ENCODE measurements at places on chromosomes 2 and 18.
A peak's percentile ranks its signal among the peaks of the same experiment; 100 is the strongest.

GRCh38 chr2:128545085-128545484, 226.4 kb upstream of the HS6ST1 start:
- DNase-seq, result no peak

- no peak for DNase-seq
These were observed 47.8 kb downstream of the TRAPPC12 start for GRCh38 chr2:3427272-3427671.

- DNase-seq, result no peak
These were observed 49.7 kb upstream of the AGAP1 start for GRCh38 chr2:235444101-235444597.

- no peak for DNase-seq
These were observed 6.3 kb downstream of the CTAGE1 start for GRCh38 chr18:22411446-22411845.

DNA sequence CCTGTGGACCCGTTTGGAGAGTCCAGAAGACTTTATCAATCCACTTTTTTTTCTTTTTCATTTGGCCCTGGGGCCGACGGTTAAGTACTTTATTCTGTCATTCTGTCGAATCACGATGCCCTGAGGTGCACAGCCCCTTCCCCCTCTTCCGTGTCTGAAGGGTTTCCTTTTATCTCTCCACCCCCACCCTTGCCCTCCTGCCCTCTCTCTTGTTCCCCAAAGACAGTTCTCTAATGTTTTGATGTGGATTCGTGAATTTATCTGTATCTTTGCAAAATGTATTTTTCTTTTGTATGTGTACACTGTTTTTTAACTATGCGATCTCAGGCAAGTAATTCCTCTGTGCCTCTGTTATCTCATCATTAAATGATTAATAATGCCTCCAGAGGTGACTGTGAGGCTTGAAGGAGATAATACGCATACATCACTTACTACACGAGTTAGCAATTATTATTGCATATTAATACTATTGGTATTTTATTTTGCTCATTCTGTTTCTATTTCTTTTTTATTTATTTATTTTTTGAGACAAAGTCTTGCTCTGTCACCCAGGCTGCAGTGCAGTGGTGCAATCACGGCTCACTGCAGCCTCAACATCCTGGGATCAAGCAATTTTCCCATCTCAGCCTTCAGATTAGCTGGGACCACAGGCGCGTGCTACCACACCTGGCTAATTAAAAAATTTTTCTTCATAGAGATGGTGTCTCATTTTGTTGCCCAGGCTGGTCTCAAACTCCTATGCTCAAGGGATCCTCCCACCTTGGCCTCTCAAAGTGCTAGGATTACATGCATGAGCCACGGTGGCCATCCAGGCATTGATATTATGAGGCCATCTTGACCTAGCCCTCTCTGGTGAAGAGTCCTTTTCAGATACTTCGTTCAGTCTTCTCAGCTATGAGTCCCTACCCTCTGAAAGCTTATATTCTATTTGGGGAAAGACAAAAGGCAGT, 1.4 kb upstream of the CASP8 start:
- no peak for DNase-seq

DNA sequence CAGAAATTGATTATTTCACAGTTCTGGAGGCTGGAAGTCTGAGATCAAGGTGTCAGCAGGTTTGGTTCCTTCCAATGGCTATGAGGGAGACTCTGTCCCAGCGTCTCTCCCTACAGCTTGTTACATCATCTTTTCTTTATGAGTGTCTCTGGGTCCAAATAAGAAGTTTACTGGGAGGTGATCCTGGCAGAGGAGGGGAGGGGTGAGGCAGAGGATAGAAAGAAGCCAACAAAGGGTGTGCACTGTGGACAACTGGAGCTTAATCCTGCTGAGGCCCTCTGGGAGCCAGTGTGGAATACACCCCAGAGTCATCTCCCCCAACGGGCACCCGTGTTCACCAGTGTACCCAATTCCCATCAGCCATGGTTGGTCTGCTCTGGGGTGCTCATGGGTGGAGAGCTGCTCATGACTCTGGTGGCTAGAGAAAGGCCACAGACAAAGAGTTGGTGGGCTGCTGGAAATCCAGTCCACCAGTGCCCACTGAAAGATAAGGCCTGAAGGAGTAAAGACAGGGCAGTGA, 57.5 kb upstream of the CTLA4 start:
- DNase-seq, result no peak

DNA sequence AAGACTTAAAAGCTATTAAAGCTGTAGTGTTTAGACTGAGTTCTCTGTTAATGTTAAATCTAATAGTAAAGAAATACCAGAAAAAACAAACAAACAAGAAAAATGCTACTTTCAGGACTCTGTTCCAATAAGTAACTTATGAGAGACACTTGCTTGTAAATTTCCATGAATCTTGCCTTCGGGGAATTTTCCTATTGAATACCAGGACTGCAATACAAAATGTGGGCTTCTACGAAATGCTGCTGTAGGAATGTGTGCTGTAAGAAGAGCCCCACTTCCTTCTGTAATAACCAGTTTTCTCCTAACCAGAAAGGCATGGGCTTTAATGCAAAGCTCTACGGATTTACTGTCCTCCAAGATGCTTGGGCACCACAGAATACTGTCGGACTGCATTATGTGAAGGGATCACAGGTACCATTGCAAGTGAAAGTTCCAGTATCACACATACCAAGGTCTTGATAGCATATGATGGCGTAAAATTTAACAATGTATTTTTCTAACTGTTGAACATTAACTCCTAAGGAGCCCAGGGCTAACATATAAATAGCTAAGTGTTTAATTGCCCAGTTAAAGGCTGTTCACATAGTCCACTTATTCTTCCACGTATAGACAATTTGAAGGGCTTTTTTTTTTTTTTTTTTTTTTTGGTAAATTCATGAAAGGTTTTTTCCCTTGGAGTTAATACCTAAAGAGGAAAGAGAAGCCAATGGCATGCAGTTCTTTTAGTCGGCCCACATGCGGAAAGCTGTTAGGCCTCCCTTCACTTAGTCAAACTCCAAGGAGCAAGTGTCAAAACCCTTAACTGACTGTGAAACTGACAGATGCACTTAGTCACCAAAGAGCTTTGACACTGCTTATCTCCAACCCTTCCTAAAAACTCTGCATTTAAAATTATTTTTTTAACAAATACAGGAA, 564.0 kb upstream of the POU3F3 start:
- no peak for DNase-seq

DNA sequence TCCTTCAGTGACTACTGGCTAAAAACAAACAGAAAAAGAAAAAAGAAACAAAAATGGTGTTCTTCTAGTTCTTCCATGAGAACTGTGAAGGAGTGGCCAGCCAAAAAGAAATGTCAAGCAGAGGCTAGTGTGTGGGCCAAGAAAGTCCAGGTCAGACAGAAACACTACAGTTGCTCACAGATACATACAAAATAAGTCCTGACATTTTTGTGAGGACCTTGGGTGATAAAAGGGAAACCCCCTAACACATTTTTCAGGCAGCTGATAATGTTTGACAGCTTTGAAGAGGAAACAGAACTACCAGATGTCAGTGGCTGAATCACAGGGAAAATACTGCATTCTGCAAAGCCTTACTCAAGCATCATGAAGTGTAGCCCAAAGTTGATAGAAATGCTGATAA, 28.1 kb downstream of the ARHGAP25 start:
- DNase-seq, result no peak

DNA sequence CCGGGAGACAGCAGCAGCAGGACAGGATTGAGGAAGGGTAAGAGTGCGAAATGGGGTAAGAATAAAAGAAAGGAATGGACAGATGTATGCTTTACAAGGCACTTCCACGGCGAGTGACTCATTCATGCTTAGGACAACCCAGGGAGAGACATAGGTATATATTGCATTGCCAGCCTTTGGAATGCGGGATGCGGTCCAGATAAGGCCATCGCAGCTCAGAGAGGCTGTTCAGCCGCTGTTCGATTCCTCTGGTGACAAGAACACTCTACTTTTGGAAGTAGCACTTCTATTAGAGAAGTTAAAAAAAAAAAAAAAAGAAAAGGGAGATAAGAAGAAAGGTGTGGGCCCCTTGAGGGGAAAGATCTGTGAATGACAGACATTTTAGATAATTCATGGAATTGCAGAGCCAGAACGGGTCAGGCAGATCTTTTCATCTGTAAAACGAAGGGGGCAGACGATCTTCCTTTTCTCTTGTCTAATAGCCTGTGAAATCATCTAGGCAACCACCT, 819 bp upstream of the NCOA1 start:
- DNase-seq, result no peak

DNA sequence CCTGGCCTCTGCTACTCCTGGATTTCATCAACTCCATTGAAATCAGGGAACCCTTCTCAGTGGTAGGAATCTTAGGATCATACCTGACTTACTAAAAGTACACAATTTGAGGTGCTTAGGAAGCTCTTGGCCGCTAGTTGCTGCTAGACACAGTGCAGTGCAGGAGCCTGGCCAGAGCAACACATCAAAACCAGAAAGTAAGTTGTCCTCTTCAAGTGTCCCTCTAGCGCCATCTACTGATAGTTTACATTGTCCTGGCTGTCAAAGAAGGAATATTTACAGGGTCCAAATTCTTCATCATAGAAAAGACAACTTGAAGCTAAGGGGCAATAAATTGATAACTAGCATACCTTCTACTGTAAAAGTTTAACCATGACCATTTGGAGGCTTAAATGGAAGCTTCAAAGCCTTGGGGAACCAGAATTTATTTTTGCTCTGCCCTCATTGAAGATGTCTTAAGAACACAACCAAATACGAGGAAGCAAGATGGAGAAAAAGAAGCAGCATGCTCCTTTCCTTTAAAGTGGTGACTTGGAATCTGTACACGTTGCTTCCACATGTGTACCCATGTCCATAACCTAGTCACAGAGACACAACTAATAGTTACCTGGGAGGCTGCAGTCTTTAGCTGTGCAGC, 889.1 kb upstream of the GCFC2 start:
- no peak for DNase-seq

DNA sequence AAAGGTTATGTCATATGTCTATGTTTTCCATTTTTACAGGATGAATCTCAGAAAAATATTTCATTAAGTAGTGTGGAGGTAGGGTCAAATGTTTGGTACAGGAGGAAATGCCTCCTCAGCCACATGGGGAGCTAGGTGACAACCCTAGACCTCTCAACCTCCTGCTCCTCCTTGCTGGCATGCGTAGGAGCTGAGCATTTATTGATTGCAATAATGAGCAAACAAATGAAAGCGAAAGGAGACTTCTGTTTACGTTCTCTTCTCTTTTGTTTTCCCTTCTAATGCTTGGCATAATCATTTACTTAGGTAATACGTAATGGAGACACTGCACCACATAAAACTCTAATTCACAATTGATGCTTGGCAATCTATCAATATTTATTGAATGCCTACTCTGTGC, 95.1 kb upstream of the CCBE1 start:
- no peak for DNase-seq

DNA sequence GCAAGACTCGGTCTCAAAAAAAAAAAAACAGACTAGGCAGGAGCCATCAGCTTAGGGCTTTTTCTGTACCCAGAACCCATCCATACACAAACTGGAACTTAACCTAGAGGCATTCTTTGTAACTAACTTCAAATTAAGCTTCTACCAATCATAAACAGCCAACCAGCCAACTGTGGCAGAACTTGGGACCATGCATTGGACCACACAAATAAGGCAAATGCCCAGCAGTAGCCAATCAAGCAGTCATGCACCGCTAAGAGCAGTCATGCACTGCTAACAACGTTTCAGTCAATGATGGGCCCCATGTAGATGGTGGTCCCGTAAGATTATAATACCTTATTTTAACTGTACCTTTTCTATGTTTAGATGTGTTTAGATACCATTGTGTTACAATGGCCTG, 22.7 kb downstream of the TUBB6 start:
- DNase-seq, result no peak

GRCh38 chr18:77220726-77221125, 28.9 kb upstream of the GALR1 start:
- DNase-seq, result no peak

DNA sequence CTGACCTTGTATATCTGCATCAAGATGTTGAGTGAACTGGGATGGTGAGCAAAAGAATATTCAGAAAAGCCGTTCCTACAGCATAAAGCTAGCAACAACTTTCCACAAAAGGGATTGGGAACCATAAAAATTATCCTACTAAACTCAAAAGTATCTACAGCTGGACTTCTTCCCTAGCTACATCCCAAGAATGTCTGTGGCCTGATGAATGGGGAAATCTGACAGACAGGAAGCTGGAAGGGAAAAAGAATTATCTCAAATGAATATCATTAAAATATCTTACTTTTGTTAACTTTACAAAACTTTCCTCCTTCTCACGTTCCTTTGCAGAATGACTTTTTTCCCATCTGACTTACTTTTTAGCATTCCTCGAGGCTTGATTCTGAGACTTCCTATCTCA, 150.9 kb downstream of the PDE11A start:
- no peak for DNase-seq

- no peak for DNase-seq
These were observed 389.7 kb upstream of the ATP5MC3 start for GRCh38 chr2:175571078-175571653.

DNA sequence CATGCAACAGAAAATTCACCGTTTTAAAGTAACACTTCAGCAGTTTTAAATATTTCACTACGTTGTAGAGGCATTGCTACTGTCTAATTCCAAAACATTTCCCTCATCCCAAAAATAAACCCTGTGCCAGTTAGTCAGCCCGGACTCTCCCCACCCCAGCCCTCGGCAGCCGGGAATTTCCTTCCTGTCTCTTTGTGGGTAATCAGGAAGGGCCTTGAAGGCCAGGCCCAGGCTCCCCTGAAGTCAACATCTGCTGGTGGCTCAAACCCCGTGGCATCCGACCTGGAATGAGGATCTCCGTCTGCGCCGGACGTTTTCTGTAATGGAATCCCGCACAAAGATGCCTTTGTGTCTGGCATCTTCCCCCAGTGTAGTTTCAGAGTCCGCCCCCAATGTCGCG, 219.6 kb downstream of the SNTG2 start:
- no peak for DNase-seq

GRCh38 chr2:108586631-108587030, 52.4 kb downstream of the LIMS1 start:
- no peak for DNase-seq

DNA sequence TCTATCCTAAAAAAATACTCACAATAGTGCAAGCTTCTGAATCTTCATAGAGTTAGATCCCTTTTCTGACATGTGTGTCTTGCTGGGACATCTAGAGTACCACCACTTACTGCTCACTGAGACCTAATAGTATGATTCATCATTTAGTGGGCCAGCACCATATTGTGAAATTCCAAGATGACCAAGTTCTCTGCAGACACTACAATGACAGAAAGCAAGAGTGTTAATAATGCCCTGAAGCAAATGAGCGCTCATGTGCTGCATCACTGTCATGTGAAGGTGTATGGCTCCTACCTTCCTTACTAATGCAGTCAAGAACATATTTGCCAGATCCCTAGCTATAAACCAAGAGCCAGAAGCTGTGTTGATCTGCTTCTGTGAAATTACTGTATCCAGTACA, 606.2 kb upstream of the NXPH2 start:
- DNase-seq, result no peak

- no peak for DNase-seq
These were observed 288.6 kb upstream of the HDAC4 start for GRCh38 chr2:239689410-239689809.

GRCh38 chr2:239312081-239312511, 88.7 kb downstream of the HDAC4 start:
- no peak for DNase-seq

- peak; percentile 32 for DNase-seq
These were observed 421 bp upstream of the VAMP5 start for GRCh38 chr2:85583667-85584353.

Data from activated CD4-positive, alpha-beta T cell treated with anti-CD3 and anti-CD28 coated beads for 4 hours (primary cell).